ENCODE measurements at places on chromosomes 7 and 10.

DNA sequence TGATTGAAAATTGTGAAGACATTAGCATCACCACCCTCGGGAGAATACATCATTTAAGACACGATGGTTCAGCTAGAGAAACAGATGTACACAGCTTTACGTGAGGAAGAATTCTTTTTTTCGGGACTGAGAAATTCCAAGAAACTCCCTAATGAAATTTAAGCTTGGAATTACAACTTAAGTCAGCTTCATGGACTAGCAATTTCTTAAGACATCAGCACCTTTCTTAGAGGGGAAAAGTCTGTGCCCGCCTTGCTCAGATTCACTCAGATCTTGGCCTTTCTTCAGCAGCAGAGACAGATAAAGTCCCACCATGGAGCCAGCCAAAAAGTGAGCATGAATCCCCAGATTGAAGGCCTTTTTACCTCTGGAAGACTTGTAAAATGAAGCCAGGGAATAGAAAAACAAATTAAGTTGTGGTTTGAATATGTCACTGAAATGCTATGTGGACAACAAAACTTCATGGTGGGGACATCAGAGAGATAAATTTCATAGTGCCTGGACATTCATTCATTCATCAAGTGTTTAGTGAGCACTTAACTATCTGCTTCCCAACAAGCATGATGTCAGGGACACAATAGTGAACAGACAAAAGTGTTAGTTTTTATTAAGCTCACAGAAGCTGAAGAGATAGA lies 32.1 kb downstream of the PRKG1 start:
- DNase-seq: no peak

DNA sequence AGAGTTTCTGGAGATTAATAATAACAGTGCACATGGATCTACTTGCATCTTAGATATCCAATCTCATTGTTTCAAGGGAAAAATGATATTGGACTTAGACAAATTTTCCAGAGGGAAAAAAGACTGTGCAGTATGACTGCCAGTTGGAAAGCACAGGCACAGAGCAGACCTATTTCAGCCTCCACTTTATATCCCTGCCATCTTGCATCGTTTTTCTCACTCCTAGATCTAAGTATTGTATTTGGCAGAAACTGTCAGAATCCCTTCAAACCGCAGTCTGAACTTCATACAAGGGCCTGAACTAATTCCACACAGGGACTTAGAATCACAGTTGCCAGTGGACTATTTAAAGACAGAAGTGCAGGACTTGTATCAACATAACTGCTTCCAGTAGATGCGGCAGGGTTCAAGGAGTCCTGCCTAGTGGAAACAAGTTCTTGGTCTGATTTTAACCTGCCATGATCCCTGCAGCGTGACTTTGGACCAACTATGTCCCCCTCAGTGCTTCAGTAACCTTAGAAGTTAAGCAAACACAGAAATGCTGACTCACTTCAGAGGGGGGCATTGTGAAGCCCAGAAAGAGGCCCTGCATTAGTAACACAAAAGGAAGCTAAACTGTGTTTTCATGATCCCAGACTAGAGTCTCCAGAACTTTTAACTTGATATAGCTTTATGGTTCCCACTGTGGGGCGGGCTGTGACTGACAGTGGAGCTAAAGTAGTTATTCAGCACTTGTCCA lies 95.7 kb upstream of the PALS2 start:
- no peak for DNase-seq

- no peak for DNase-seq
Measured at GRCh38 chr7:133436014-133436428, 183.1 kb downstream of the EXOC4 start.

- no peak for DNase-seq
Measured at GRCh38 chr7:74665296-74665938, 7.9 kb downstream of the GTF2I start.

- DNase-seq: no peak
Measured at GRCh38 chr7:34488766-34489165, 169.3 kb upstream of the NPSR1 start.

DNA sequence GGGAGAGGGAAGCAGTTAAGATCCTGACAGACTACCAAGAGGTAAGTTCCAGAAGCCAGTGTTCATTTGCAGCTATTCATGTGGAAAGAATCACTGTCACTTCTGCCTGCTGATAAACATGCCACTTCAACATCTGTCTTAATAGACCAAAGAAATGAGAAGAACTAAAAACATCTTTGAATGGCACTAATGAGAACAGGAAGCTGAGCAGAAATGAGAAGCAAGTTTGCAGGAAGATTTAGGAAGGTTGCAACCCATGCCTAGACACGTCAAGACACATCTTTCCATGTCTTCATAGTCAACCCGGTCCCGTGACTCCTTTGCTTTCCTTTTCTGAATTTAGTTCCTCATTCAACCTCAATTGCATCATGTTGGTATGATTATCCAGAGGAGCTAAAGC lies 180.0 kb downstream of the PDE1C start:
- DNase-seq: peak; percentile 33

DNA sequence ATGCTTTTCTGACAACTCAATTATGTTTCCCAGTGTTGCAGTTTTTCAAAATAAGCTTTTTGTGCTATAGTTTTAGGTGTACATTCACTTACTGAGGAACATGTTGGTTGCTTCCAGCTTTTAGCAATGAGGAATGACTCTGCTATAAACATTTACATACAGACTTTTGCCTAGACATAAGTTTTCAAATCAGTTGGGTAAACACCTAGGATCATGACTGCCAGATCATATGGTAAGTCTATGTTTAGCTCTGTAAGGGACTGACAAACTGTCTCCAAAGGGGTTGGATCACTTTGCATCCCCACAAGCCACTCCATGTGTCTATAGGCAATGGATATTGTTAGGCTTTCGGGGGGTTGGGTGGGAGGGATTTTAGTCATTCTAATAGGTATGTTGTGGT lies 10.8 kb upstream of the GRID2IP start:
- DNase-seq: no peak

- no peak for DNase-seq
Measured at GRCh38 chr10:78860260-78860914, 208.4 kb upstream of the ZMIZ1 start.

- no peak for DNase-seq
Measured at GRCh38 chr10:21523557-21524008, 1.9 kb downstream of the SKIDA1 start.

DNA sequence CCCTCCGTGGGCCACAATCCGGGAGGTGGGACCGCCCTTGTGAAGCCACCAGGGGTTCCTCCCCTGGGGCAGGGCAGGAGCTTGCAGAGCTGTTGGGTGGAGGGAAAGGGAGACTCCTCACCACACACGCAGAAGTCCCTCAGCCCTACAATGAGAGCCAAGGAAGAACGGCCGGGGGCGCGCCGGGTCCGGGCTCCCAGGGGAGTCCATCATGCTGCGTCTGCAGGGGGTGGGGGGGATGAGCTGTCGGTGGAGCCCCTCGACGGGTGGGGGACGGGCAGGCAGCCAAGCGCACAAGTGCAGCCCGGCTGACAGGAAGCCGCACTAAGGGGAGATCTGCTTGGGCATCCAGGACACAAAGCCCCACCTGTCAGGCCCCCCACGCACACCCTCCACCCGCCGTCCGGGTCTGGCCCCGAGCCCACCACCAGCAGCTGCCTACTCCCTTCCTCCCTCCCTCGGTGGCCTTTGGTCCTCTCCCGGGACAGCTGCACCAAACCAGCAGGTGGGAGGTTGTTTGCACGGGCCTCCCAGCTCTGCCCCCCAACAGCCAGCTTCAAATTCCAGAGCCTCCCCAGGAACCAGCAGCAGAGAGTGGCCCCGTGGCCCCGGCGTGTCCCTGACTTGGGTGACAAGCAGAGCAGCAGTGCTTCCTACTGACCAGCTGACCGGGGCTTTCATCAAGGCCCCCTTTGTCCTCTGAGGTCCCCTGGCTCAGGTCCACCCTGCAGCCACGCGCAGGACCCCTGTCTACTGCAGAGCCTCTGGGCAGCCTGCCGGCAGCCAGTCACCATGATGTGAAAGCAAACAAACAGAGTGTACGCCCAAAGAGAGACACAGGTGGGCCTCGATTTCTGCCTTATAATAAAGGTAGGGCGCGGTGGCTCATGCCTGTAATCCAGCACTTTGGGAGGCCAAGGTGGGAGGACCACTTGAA lies 50.3 kb downstream of the HIP1 start:
- DNase-seq: no peak

- DNase-seq: no peak
Measured at GRCh38 chr10:85657476-85658113, 709.0 kb downstream of the GRID1 start.

- no peak for DNase-seq
Measured at GRCh38 chr7:128174386-128174785, 66.7 kb upstream of the LEP start.

GRCh38 chr10:27223964-27224363 lies 16.6 kb downstream of the ACBD5 start:
- DNase-seq: no peak

DNA sequence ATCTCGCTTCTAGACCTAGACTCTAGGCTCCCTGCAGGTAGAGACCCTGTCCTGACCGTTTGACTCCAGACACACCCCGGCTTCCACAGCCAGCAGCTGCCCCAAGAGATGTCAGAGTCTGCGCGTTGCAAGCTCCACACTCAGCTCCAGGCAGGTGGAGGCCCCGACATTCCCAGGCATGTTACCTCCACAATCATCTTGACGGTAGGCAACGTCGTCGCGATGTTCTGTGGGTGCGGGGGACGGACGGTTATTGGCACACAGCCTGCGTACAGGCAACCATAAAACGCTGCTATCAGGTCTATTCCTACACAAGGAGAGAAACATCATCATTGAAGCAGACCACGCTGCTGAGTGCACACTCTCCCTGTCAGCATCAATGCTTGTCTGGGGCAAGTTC lies 213.2 kb downstream of the ZMYND11 start:
- no peak for DNase-seq

- no peak for DNase-seq
Measured at GRCh38 chr7:106345421-106346166, 60.8 kb upstream of the NAMPT start.

DNA sequence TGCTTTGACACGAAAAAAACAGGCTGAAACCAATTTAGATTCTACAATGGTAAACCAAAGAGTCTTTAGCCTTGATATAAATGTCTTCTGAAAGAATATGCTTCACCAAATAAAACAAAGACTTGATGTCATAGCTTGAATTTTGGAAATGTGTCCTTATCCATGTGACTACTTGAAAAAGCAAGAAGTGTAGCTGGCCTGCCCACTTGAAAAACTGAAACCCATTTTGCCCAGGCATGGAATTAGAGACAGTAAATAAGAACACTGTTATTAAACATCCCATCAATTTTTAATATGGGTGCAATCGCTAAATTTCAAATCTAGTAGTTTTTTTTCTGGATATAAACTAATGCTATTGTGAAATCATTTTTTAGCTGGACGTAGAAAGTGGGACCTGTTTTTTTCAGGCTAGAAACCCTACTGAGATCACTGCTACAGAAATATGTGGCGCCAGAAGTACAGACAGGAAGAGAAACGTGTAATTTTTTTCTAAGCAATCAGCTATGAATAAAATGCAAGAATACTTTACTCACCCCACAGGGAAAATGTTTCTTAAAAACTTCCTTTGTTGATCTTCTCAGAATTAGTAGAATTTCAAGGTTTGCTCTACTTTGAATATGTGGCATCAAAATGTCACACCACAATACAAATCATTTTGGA lies 56.7 kb downstream of the PIP4K2A start:
- DNase-seq: no peak

GRCh38 chr7:158432369-158433341 lies 155.0 kb downstream of the PTPRN2 start:
- no peak for DNase-seq

DNA sequence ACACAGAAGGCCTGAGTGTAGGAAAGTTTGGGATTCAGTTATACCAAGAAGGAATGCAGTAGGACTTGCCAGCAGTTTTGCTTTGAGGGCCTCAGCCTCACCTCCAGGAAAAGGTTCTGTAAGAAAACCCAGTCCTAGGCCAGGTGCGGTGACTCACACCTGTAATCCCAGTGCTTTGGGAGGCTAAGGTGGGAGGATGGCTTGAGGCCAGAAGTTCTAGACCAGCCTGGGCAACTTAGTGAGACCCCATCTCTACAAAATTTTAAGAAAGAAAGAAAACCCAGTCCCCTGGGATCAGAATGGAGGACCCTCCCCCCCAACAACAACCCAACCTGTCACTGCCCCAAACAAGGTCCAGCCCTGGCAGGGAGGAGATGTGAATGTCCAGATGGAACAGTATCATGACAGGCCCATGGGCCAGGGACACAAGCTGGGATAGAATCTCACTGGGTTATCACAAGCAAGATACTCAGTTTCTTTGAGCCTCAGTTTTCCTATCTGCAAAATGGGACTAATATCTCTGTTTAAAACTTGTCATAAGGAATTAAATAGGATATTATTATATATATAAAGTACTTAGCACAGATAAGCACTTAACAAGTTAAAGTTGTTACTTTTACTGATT lies 68.7 kb downstream of the GTF2IRD1 start:
- DNase-seq: no peak

Data from keratinocyte (primary cell).